Brain pericyte (primary cell): ENCODE measurements at places on chromosomes 3 and 15.

- DNase-seq = no peak
Observed at GRCh38 chr15:99662903-99663302, 70.3 kb downstream of the LYSMD4 start.

- no peak for DNase-seq
Observed at GRCh38 chr3:194731506-194732073, 45.9 kb downstream of the FAM43A start.

GRCh38 chr3:122410111-122410510 lies 5.8 kb downstream of the WDR5B start:
- no peak for DNase-seq

- DNase-seq = no peak
Observed at GRCh38 chr3:32147509-32147908, 41.1 kb downstream of the GPD1L start.

DNA sequence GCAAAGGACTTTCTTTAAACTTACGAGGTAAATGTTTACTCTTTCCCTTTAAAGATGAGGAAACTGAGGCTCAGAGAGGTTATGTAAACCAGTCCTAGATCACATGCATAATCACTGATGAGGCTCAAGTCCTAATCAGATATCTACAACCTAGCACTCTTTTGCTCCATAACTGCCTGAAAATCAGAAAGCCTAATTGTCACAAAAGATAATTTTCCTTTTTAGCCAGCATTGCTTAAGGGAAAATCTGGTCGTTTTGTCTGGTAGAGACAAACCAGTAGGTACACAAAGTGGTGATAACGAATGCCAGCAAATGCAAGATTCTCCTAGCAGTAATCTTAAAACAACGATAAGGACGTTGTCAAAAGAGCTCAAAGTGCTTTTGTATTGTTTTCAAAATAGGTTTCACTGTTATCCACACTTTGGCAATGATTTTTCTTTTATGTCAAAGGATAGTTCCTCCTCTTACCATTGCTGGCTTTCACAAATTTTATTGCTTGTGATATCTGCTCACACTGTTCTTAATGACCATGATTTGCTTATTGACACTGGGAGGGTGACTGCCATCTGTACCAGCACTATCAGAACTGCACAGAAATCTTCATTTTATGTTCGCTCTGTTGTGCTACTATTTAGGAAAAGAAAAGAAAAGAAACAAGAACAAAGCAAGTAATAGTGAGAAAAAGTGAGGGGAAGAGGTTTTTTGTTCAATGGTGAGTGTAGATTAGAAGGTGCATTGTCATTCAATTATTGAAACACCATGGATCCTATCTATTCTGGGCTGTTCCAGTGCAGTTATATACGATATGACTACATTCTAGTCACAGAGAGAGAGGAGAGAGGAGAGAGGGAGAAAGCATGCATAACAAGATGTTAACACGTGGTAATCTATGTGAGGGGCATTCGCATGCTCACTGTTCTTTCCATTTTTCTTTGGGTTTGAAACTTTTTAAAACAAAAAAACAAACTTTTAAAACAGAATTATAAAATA lies 13.7 kb downstream of the IQCH start:
- no peak for DNase-seq

- no peak for DNase-seq
Observed at GRCh38 chr3:121998030-121998580, 23.9 kb downstream of the ILDR1 start.

- no peak for DNase-seq
Observed at GRCh38 chr15:64232400-64232799, 69.6 kb upstream of the PPIB start.

GRCh38 chr3:110405830-110406585 lies 665.6 kb upstream of the NECTIN3 start:
- no peak for DNase-seq

DNA sequence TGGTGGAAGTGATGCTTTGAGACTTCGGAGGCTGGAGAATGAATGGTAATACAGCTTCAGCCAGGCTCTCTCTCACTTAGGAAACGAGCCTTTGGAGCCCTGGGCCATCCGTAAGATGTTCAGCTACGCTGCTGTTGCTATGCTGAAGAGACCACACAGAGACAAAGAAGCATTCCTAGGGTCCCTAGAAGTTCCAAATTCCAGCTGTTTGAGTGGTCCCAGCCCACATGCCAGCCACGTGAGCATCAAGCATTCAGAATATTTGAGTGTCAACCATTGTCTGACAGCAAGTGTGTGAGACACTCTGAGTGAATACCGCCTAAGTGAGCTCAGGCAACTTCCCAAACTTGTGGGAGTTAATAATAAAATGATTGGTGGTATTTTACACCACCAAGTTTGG lies 212.9 kb downstream of the CD47 start:
- DNase-seq = no peak

- peak; percentile 86 for DNase-seq
Observed at GRCh38 chr3:172355836-172356235, 92.4 kb downstream of the GHSR start.

GRCh38 chr3:116517308-116517707 lies 72.0 kb upstream of the LSAMP start:
- DNase-seq = no peak

GRCh38 chr15:92636908-92637481 lies 18.6 kb downstream of the FAM174B start:
- no peak for DNase-seq

DNA sequence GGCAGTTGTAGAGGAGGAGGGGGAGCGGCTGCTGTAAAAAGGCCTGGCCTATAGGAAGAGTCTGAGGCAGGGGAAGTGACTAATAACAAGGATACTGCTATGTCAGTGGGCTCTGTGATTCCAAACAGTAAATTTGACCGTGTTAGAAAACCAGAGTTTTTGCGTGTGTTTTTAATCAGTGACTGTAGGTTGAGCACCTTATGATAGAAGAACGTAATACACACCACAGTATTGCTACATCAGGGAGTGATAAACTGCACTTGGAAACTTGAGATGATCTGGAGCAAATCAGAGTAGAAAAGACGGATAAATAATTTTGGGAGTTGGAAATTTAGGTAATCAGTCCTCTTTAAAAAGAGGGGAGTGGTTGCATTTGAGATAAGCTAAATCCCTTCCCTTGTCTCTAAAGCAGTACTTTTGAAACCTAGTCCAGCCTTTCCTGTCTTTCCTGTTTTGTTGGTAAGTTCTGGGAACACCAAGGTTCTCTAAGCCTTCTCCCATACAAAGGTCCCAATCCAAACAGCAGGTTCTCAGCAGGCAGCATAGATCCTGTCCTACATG lies 130.5 kb upstream of the NR2E3 start:
- DNase-seq = no peak

DNA sequence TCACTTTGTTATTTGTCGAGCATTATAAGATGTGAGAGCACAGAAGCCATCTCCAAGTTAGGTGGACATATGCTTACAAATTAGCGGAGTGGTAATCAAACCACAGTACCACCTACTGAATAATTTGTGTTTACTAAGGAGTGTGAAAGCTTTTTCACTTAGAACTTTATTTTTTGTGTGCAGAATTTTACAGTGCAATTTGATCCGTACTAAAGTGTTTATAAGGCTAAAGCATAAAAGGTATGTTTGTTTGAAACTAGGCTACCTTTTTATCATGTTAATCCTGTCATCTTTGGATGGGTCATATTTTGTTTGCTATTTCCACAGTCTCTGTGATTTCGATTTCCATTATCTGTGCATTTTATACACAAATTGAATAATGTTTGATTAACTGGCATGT lies 37.5 kb downstream of the MAP2K5 start:
- DNase-seq = no peak

GRCh38 chr15:89187986-89188514 lies 33.3 kb downstream of the RLBP1 start:
- DNase-seq = no peak

- DNase-seq = no peak
Observed at GRCh38 chr3:106929081-106929480, 448.2 kb upstream of the CCDC54 start.

DNA sequence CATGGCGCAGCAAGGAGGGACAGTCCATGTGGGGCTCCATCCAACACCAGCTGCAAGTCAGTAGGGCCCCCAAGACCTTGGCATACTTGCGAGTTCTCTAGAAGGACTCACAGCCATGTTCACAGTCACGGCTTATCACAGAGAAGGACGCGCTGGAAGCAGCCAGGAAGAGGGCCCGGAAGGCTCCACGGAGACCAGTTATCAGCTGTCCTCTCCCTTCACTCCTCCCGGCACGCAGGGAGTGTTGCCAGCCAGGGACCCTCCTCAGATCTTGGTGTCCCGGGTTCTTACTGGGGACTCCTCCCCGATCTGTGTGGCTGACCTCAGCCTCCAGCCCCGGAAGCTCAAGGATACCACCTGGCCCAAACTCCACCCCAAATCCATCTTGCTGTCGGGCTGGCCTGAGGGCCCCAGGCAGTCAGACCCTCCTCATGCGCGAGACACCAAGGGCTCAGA lies 68.0 kb downstream of the SLTM start:
- DNase-seq = no peak

- no peak for DNase-seq
Observed at GRCh38 chr3:170632780-170633179, 46.9 kb upstream of the SLC7A14 start.

GRCh38 chr15:66877477-66878271 lies 175.6 kb downstream of the SMAD6 start:
- no peak for DNase-seq

GRCh38 chr3:11774296-11774877 lies 72.3 kb downstream of the TAMM41 start:
- DNase-seq = no peak

- no peak for DNase-seq
Observed at GRCh38 chr15:55031727-55032126, 165.0 kb downstream of the RSL24D1 start.

DNA sequence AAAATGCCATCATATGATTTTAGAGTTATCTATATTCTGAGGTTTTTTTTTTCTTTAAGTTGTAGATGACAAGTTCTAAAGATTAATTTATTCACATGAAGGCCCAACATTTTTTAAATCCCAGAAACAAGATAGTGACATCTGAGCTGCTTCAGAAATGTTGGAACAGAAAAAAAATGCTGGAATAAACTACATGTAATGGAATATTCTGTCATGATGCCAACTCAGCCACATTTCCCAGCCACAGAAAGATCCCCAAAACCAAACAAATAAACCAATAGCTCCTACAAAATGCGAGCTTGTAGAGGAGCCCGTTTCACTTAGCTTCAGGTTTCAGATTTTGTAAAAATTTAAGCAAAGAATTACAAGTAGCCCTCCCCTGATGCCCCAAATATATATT lies 111.0 kb upstream of the MYO5C start:
- no peak for DNase-seq

- DNase-seq = no peak
Observed at GRCh38 chr3:29346828-29347227, 66.0 kb downstream of the RBMS3 start.

DNA sequence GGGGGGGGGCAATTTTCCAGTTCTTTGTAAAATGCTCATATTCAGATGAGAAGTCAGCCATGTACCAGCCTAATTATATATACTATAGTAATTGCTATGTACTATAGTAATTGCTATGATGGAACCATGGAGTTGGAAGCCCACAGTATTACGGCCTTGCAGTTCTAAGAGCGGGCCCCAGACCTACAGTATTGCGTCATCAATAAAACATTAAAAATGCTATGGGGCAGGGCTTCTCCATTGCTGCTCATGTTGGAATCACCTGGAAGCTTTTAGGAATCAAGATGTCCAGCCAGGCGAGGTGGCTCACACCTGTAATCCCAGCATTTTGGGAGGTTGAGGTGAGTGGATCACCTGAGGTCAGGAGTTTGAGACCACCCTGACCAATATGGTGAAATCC lies 443.7 kb upstream of the GRM7 start:
- no peak for DNase-seq

GRCh38 chr3:159825216-159825854 lies 163.3 kb upstream of the IL12A start:
- DNase-seq = no peak

- DNase-seq = no peak
Observed at GRCh38 chr3:50196253-50196801, 4.9 kb downstream of the GNAT1 start.

GRCh38 chr3:138340511-138340910 lies 7.9 kb upstream of the MRAS start:
- no peak for DNase-seq

DNA sequence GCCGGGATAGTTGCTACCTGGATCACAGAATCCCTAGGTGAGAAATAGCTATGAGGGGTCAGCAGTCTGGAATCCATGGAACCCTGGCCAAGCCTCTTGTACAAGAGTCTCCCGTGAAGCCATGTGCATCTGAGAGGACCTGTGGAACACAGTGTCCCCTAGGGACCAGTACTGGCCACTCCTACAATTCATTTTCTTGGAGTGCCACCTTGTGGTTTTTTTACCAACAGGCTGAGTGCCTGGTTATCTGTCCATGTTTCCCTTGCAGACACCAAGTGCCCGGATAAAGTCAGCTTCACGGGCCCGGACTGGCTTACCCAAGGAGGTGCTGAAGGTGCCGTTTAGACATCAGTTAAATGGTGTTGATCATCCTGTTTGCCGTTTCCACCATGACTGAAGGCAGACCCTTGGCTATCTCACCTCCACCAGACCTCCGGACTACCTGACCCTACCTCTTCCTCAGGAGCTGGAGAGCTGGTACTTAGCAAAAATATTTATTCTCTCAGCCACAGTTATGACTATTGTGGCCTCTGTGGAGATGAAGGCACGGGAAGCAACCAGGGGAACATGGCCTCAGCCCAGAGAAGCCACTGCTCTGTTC lies 93.9 kb downstream of the RBPMS2 start:
- no peak for DNase-seq

DNA sequence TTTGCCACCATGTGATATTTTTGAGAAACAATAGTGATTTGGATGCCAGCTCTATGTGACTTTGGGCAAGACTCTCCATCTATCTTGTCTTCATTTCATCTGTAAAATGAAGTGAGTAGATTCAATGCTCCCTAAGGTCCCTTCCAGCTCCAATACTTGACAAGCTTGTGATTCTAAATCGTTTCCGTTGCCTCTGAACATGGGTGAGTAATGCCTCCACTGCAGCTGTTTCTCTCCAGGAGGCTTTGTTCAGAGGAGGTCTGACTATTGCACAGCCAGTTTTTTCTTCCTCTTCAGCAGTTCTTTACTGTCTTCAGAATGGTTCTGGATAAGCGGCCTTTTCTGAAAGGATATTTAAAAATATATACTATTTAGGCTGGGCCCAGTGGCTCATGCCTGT lies 14.8 kb upstream of the TMOD3 start:
- no peak for DNase-seq

- DNase-seq = no peak
Observed at GRCh38 chr3:187292631-187293515, 1.3 kb upstream of the MASP1 start.

GRCh38 chr3:178397836-178398235 lies 138.4 kb upstream of the KCNMB2 start:
- DNase-seq = no peak

GRCh38 chr3:122295266-122296062 lies 29.6 kb upstream of the CSTA start:
- DNase-seq = no peak

GRCh38 chr3:127690823-127691452 lies 18.2 kb downstream of the ABTB1 start:
- DNase-seq = no peak

GRCh38 chr15:78997981-78998499 lies 53.2 kb upstream of the CTSH start:
- no peak for DNase-seq
